ENCODE measurements at places on chromosomes 1 and 21.

DNA sequence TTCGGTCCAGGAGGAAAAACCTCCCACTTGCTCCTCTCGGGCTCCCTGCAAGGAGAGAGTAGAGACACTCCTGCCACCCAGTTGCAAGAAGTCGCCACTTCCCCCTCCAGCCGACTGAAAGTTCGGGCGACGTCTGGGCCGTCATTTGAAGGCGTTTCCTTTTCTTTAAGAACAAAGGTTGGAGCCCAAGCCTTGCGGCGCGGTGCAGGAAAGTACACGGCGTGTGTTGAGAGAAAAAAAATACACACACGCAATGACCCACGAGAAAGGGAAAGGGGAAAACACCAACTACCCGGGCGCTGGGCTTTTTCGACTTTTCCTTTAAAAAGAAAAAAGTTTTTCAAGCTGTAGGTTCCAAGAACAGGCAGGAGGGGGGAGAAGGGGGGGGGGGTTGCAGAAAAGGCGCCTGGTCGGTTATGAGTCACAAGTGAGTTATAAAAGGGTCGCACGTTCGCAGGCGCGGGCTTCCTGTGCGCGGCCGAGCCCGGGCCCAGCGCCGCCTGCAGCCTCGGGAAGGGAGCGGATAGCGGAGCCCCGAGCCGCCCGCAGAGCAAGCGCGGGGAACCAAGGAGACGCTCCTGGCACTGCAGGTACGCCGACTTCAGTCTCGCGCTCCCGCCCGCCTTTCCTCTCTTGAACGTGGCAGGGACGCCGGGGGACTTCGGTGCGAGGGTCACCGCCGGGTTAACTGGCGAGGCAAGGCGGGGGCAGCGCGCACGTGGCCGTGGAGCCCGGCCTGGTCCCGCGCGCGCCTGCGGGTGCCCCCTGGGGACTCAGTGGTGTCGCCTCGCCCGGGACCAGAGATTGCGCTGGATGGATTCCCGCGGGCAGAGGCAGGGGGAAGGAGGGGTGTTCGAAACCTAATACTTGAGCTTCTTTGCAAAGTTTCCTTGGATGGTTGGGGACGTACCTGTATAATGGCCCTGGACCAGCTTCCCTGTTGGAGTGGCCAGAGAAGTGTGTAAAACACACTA is 45.3 kb downstream of the MRPL39 start:
- DNase-seq: no peak

DNA sequence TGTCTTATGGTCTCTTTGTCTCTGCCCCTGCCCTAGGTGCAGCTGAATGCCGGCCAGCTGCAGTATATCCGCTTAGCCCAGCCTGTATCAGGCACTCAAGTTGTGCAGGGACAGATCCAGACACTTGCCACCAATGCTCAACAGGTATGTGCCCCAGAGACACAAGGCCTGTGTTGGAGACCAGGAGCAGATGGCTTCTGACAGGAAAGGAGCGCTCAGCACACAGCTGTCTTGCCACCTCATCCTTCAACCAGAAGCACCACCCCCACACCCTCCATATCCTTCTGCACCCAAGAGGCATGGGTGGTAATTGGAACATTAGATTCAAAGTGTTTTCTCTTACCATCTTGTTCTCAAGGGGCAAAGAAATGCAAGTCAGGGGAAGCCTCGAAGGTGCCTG is 17.0 kb upstream of the KCNQ4 start:
- DNase-seq: no peak

GRCh38 chr21:22224261-22224660 is 1226.1 kb downstream of the NCAM2 start:
- no peak for DNase-seq

- no peak for DNase-seq
Observed at GRCh38 chr1:94974241-94974640, 47.3 kb upstream of the CNN3 start.

- no peak for DNase-seq
Observed at GRCh38 chr1:77360256-77360655, 78.4 kb downstream of the AK5 start.

- DNase-seq: no peak
Observed at GRCh38 chr1:203763505-203763904, 1.5 kb upstream of the LAX1 start.

- no peak for DNase-seq
Observed at GRCh38 chr1:235822685-235823084, 44.0 kb downstream of the LYST start.

DNA sequence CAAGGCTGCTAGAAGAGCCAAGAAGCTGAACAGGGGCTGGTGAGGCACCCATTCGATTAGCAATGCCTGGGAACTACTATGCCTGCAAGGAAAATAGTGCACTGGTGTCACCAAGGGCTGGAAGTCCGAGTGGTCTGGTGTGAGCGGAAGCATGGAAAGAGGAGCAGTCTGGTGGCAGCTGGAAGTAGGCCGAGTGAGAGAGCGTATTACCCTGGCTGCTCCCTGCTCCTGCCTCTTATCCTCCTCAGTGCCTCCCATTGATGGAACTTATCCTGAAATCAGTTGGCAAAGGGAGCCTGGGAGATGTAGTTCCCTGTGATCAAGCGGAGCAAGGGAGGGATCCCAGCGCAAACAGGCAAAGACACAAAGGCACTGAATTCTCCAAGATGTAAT is 9.6 kb downstream of the SMAP2 start:
- DNase-seq: no peak
